Stimulated activated CD4-positive, alpha-beta T cell treated with anti-CD3 and anti-CD28 coated beads, TNF-alpha, amount 100 ng/mL, for 48 hours (primary cell): ENCODE measurements at places on chromosomes 1 and 21.

DNA sequence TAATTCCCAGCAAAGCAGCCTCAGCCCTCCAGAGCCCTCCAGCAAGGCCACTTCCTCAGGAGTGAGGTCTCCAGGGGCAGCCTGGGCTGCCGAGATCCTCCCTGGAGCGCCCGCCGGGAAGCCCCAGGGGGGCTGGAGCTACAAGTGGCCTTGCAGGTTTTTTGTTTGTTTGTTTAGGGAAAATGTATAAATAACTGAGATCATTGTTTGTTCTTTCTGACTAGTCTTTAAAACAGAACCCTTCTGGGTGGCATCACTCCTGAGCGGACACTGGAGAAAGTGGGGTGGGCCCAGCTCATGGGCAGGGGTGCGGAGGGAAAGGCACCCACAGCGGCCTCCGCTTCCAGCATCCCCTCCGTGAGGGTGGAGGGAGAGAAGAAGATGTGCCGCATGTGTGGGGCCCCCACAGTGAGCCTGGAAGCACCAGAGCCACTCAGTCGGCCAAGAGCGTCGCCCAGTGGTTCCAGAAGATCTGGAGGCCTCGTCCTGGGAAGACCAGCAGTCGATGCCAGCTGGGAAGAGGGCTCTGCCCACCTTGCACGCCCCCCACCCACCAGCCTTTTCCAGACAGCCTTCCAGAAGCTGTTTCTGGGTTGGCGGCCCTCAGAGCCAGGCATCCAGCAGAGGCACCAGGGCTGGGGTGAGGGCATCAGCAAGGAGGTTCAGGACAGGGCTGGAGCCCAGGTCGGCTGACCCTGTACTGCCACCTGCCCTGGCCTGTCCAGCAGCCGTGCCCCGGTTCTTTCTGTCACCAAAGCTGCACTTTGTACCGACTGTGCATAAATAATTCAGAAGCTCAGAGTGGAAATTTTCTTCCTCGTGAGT lies 34.6 kb downstream of the TFF3 start:
- DNase-seq, result no peak

GRCh38 chr1:156106624-156107488 lies 7.7 kb upstream of the LMNA start:
- DNase-seq, result no peak

GRCh38 chr21:29523646-29524045 lies 224.9 kb downstream of the BACH1 start:
- no peak for DNase-seq

DNA sequence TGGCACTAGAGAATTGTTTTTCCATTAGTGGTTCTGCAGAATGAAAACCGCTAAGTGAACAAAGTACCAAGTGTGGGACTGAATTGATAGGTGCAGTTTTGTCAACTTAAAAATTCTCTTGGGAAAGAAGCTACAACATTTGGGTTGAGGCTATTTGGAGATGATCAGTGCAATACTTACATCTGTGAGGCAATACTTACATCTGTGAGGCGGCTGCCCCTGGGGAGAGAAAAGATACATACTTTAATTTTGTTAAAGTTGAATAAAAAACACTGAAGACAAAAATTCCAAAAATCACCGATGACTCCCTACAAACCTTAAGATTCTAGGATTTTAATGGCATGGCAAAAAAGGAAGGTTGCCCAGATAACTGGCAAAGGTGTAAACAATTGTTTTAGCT lies 1.7 kb downstream of the CFAP410 start:
- DNase-seq, result no peak

DNA sequence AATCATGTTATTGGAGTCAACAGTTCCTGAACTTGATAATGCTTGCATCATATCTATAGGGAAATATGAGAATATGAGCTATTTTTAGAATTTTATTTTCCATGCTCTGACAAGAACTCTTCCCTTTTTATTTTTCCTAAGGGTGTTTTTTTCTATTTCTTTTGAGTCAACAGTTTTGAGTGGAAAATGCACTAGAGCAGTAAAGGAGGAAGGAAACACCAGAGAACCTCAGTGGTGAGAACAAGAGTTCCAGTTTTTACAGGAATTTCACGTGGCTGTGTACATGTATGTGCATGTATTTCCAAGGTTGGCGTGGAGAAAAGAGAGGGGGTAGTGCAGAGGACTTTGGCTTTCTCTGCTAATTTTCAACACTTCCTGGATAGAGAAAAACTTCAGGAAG lies 63.6 kb upstream of the TNFSF18 start:
- no peak for DNase-seq

DNA sequence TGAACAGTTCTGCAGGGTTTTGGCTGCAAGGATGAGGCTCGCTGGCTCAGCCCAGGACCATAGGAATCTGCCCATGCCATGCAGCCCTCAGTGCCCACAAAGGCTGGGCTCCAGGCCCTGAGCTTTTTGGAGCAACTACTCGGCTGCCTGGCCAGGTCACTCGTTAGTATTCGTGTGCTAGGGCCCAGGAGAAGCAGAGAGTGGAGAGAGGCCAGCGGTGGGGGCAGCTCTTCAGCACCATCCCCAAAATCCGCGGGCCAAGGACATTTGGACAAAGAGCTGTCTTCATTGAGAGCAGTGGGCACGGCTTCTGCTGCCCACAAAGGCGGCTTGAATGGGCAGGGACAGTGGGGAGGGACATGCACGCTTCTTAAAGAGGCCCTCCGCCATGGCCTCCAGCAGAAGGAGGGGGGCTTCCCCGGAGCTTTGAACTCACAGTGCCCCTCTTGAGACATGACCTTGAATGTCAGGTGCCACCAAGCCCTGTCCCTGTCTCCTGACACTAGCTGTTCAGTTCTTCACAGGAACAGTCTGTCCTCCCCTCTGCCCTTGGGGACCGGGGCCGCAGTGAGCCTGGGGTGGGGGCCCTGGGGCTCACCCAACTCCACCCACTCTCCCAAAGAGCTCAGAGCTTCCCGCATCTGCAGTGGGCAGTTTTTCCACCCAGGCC lies 106.1 kb upstream of the ARHGEF16 start:
- DNase-seq, result no peak
